ENCODE measurements at places on chromosomes 1 and 21. TPM values are rescaled to one million over a fixed set of nuclear protein-coding genes. Genes with fewer than 3 reads are reported as not detected.

Gene BLACAT1
- 0.21 TPM for total RNA-seq

Gene CAPN8
- total RNA-seq = 0.45 TPM

Gene DCAF8
- total RNA-seq = 134 TPM

Gene VHLL
- total RNA-seq = not detected

Gene LMX1A
- not detected for total RNA-seq

Gene ATP6V1G3
- total RNA-seq = not detected

- no peak overlapping the region for H3K4me3 ChIP-seq
- H3K27me3 ChIP-seq = no peaks in the 10 kb centered on the region
- no peaks in the 10 kb centered on the region for H3K4me1 ChIP-seq
- DNase-seq = peak; percentile 12
- no peak overlapping the region for H3K27ac ChIP-seq
These were observed 41.6 kb downstream of the TNNT2 start for GRCh38 chr1:201335901-201336300.

GRCh38 chr1:209844695-209845407 is 17.1 kb downstream of the UTP25 start:
- no peak for DNase-seq
- no peaks in the 10 kb centered on the region for H3K27me3 ChIP-seq
- no peak overlapping the region for H3K4me3 ChIP-seq
- no peak overlapping the region for H3K27ac ChIP-seq
- H3K36me3 ChIP-seq = peaks cover 9% of the 10 kb centered on the region

DNA sequence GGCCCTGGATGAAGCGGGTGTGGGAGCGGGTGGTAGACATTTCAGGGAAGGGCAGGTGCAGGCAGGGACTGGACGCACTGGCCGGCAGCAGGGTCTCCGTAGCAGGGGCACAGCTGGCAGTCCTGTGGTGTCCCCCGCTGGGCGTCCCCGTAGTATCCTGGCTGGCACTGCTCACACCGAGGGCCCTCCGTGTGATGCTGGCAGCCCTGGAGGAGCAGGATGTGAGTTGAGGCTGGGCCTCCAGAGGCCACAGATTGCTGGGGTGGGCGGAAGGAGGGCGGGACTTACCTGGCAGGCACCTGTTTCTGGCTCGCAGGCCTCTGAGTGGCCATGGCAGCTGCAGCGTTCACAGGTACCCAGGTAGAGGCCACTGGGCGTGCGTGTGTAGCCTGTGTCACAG is 62.3 kb downstream of the LDLRAD2 start:
- no peaks in the 10 kb centered on the region for H3K27me3 ChIP-seq
- no peak for DNase-seq
- H3K36me3 ChIP-seq = peaks cover 15% of the 10 kb centered on the region
- no peak overlapping the region for H3K4me3 ChIP-seq

- H3K4me1 ChIP-seq = no peaks in the 10 kb centered on the region
- no peaks in the 10 kb centered on the region for H3K27me3 ChIP-seq
These were observed 23.0 kb downstream of the DISP3 start for GRCh38 chr1:11501906-11502485.

DNA sequence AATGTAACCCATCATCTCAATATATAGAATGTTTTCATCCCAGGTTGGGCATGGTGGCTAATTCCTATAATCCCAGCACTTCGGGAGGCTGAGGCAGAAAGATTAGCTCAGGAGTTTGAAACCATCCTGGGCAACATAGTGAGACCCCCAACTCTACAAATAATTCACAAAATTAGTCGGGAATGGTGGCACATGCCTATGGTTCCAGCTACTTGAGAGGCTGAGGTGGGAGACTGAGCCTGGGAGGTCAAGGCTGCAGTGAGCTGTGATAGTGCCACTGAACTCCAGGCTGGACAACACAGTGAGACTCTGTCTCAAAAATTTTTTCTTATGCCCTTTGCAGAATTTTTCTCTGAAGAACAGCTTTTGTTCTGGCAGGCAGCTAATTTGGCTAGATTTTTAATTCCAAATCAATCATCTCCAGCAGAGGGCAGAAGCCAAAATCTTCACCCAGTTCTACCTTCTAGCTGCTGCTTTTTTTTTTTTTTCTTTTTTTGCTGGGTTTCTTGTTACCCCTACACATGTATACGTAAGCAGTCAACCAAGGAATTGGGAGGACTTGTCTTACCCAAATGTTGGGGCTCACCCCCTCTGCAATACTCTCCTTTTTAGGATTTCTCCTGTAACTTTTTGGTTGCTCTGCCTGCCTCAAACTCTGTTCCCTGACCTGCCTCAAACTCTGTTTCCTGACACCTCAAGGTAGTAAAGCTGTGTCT is 2.7 kb upstream of the RAD54L start:
- H3K27ac ChIP-seq = no peak overlapping the region
- no peaks in the 10 kb centered on the region for H3K36me3 ChIP-seq
- H3K4me3 ChIP-seq = no peak overlapping the region
- DNase-seq = no peak

DNA sequence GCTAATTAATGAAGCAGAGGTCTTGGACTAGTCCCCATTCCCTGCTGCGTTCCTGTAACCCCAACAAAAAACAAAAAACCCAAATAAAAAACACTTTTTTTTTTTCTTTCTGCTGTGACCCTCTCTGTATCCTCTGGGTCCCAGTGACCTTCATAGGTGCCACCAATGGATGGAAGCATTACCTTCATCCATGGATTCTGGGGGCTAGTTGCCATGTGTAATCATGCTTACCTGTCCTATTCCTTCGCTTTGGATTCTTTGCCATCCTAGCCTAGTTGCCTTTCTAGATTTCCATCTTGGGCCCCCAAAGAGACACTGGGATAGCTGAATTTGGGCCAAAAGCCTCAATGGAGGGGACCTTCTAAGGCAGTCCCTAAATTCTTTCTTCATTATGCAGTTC is 1208.7 kb downstream of the BRINP3 start:
- H3K4me1 ChIP-seq = no peaks in the 10 kb centered on the region
- H3K36me3 ChIP-seq = no peaks in the 10 kb centered on the region
- no peak for DNase-seq
- H3K27me3 ChIP-seq = no peaks in the 10 kb centered on the region
- H3K4me3 ChIP-seq = no peak overlapping the region

DNA sequence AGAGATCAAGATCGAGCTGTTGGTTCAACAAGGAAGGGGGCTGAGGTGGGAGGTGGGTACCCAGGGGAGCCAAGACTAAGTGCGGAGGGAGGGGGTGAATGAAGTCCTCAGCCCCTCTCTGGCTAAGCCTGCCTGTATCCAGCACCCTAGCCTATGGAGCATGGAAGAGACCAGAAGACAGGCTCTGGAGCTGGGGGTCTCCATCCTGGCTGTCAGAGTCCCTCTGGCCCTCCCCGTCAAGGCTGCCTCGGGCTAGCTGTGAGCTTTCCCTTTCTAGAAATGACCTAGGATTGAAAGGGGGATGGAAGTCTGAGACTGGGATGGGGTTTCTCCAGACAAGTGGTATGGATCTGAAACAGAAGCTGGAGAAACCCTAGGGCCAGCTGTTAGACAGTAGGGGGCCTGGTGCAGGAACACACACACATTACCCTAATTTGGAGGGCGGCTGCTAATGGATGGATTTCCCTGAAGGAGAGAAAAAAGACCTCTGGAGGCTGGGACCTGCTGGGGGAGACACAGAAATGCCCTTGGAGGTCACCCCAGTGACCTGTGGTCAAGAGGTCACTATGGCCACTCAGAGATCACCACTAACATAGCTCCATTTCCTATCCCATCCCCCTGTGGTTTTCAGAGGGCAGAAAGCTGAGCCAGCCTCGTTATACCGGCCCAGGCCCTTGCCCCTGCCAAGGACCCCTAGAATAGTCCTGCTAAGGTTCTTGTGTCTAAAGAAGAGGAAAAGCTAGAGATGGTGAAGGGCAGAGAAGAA is 107.8 kb downstream of the TMEM53 start:
- no peak overlapping the region for H3K4me3 ChIP-seq
- H3K4me1 ChIP-seq = no peaks in the 10 kb centered on the region
- H3K27me3 ChIP-seq = no peaks in the 10 kb centered on the region
- peak; percentile 24 for DNase-seq
- no peaks in the 10 kb centered on the region for H3K36me3 ChIP-seq
- H3K27ac ChIP-seq = no peak overlapping the region

- no peak overlapping the region for H3K27ac ChIP-seq
- H3K27me3 ChIP-seq = no peaks in the 10 kb centered on the region
- H3K4me3 ChIP-seq = no peak overlapping the region
- H3K36me3 ChIP-seq = no peaks in the 10 kb centered on the region
These were observed 271.6 kb upstream of the SGIP1 start for GRCh38 chr1:66262208-66262963.

DNA sequence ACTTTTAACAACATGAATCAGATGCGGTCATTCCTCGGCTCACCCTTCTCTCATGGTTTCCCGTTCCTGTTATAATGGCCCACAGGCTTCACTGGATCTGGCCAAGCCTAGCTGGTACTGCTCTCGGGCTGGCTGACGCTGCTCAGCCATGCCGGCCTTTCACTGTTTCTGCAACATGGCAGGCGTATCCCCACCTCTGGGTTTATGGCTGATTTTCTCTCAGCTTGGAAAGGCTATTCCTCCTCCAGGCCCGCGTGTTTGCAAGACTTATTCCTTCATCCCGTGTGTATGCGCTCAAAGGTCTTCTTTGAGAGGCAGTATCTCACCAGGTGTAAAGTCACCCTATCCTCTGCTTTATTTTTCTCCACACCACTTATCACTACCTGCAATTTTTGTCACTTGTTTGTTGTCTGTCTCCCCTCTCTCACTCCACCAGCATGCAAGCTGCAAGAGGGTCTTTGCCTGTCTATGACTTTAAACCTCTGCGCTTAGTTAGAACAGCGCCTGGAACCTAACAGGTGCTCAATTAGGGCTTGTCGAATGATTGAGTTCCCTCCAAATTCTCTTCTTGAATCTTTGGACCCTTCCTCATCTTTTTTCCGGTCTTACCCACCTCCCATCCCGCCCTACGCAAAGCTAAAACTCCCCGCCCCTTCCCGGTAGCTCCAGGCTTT is 491 bp upstream of the RAP1A start:
- DNase-seq = no peak
- H3K36me3 ChIP-seq = no peaks in the 10 kb centered on the region
- H3K4me1 ChIP-seq = no peaks in the 10 kb centered on the region

DNA sequence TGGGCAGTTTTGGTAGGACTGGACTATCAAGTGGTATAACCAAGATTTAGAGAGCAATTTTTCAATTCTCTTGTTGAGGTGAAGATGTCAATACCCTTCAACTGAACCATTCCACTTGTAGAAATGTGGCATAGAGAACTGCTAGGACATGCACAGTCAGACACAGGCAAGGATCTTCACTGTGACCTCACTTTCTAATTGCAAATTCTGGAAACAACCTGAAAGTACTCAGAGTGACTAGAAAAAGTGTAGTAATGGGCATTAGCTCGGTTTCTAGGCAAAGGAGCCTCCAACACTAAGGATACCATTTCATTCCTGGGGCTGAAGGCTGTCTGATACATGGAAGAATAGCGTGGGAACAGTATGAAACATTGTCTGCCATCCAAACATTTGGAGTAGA is 433.0 kb upstream of the RUNX1 start:
- no peak for DNase-seq
- H3K4me1 ChIP-seq = no peaks in the 10 kb centered on the region
- H3K27ac ChIP-seq = no peak overlapping the region
- H3K36me3 ChIP-seq = no peaks in the 10 kb centered on the region
- no peak overlapping the region for H3K4me3 ChIP-seq

DNA sequence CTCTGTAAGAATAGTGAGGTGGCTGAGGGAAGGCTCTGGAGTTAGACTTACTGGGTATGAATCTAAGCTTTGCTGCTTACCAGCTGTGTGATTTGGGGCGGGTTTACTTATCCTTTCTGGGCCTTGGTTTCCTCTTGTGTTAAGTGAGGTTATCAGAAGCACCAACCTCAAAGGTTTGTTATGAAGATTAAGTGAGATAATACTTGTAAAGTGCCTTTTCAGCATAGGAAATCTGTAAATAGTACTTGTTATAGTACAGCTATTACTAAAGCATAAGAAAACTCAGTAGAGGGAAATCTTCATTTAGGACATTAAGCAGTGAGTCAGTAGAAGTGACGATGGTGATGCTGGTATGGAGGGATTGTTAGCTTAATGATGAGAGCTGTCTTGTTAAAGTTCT is 12.1 kb downstream of the HHAT start:
- H3K4me1 ChIP-seq = no peaks in the 10 kb centered on the region
- H3K27me3 ChIP-seq = no peaks in the 10 kb centered on the region
- DNase-seq = no peak
- H3K36me3 ChIP-seq = no peaks in the 10 kb centered on the region

- no peak overlapping the region for H3K4me3 ChIP-seq
- no peaks in the 10 kb centered on the region for H3K4me1 ChIP-seq
- H3K36me3 ChIP-seq = no peaks in the 10 kb centered on the region
- no peak overlapping the region for H3K27ac ChIP-seq
These were observed 21.1 kb upstream of the B3GALNT2 start for GRCh38 chr1:235525314-235525713.

DNA sequence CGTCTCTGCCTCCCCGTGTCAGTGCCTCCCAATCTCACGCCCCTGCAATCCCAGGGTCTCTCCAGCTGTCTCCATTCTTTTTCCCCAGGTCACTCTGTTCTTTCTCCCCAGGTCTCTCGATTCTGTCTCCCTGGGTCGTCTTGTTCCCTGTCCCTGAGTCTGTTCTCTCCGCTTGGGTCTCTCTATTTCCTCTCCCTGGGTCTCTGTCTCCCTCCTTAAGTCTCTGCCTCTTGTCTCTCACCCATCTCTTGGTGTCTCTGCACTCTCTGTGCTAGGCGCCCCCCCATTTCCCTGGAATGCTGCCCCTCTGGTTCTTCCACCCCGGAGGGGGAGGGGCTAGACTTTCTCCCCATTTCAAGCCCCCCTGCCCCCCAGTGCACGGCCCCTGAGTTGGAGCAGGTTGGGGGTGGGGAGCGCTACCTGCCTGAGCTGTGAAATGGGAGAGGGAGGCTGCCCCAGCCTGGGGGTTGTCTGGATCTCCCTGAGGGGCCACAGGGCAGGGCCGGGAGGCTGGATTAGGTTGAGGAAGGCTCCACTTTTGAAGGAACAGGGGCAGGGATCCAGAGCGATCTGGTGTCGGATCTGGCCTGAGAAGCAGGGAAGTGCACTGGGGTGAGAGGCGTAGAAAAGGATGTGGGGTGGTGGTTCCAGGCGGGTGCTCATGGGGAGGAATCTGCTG is 1.4 kb downstream of the PTPRF start:
- H3K27me3 ChIP-seq = no peaks in the 10 kb centered on the region
- peak overlapping the region; percentile 90 for H3K4me3 ChIP-seq
- no peaks in the 10 kb centered on the region for H3K36me3 ChIP-seq
- peak overlapping the region; percentile 4 for H3K27ac ChIP-seq

DNA sequence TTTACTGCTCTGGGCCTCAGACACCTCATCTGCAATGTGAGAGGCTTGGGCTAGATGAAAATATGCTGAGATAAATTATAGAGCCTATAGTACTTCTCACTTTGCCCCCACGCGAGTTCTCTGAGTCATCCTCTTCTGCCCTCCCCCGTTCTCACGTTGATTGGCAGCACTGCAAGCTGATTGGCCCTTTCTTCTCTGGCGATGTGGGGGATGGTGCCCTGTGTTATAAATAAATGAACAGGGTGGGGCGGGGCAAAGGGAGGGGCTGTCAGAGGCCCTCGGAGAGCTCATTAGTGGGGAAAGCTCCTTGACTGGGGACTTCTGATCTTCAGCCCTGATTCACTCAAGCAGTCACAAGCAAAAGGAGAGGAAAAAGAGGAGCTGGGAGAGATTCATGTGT is 64.3 kb upstream of the ZC3H12A start:
- no peaks in the 10 kb centered on the region for H3K4me1 ChIP-seq
- no peak for DNase-seq

GRCh38 chr1:91314643-91315042 is 90.0 kb downstream of the HFM1 start:
- H3K27me3 ChIP-seq = no peaks in the 10 kb centered on the region
- no peak for DNase-seq
- no peak overlapping the region for H3K4me3 ChIP-seq
- no peaks in the 10 kb centered on the region for H3K36me3 ChIP-seq
- no peak overlapping the region for H3K27ac ChIP-seq
- no peaks in the 10 kb centered on the region for H3K4me1 ChIP-seq
